ENCODE measurements at places on chromosomes 7 and 10.

- no peak for DNase-seq
These were observed 377.6 kb upstream of the MYO3A start for GRCh38 chr10:25556457-25556856.

DNA sequence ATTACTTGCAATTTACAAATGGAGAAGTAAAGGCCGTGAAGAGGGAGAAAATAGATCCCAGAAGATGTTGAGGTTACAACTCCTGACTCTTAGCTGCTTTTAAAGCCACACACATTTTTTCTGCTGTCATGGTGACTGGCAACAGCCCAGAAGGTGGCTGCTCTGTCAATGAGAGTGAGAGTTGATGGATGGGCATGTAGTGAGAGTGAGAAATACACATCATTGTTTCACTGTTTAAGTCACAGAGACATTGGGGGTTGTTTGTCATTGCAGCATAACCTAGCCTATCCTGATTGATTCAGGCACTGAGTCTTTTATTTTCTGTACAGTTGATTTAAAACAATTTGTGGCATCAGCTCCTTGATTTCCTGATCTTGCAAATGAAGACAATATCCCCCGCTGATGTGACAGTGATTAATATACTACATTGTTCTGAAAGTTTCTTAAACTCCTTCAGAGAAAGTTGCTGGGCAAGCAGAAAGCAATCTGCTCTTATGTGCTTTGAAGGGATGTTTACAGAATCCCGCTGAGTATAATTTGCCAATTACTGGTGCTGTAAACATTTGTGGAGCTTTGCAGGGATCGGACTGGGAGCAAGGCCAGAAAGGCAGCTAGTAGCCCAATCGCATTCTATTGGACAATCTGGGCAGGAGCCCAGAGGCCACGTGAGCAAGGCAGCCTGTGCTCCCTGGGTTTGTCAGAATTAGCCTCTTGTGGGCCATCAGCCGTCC, 229.6 kb downstream of the PRPF18 start:
- peak; percentile 74 for DNase-seq

GRCh38 chr7:110253093-110253492, 837.8 kb upstream of the LRRN3 start:
- no peak for DNase-seq

DNA sequence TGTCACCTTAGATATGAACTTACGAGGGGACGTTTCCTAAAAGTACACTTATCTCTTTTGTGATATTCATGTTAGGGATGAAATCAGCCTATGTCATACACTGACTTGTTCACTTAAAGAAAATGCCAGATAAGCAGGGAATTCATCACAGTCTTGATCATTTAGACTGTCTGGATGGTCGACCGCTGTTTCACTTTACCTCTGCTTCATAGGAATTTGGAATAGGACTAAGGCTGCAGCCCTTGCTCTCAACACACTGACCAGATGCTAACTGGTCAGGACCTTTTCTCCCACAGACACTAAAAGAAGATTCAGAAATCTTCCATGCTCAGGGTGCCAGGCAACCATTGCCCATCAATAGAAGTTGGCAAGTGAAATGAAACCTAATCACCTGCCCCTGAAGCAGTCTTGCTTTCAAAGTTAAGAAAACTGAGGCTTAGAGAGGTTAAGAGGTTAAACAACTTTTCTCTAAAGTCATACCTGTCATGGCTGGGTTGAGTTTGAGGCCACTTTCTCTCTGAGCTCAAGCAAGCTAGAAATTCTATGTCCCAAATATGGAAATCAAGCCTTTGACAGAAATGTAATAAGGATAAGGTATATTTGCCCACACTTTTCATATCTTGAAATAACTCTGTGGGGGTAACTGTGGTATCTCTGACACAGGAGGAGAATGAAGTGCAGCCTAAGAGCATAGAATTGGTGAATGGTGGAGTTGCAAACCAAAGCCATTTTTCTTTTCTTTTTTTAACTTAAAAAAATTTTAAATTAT, 77.1 kb downstream of the MAP3K8 start:
- DNase-seq, result no peak

GRCh38 chr7:27221201-27221797, 21.3 kb upstream of the EVX1 start:
- no peak for DNase-seq

GRCh38 chr10:29865700-29866355, 193.6 kb downstream of the JCAD start:
- no peak for DNase-seq

DNA sequence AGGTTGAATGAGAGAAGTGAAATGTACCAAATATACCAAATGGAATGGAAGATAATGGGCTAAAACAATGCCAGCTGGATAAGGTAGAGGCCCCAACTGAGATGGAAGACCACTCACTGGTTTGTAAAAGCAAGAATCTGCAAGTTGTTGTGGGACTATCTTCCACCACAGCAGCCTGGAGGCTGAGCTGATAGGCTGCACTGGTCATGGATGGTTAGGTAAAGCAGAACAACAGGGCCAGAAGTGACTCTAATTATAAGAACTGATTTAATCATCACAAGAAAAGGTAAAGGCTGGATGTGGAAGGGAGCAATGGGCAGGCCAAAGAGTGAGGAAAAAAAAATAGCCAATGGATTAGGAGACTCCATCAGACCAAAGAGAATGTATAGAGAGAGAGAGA, 11.8 kb downstream of the TFEC start:
- DNase-seq, result no peak

DNA sequence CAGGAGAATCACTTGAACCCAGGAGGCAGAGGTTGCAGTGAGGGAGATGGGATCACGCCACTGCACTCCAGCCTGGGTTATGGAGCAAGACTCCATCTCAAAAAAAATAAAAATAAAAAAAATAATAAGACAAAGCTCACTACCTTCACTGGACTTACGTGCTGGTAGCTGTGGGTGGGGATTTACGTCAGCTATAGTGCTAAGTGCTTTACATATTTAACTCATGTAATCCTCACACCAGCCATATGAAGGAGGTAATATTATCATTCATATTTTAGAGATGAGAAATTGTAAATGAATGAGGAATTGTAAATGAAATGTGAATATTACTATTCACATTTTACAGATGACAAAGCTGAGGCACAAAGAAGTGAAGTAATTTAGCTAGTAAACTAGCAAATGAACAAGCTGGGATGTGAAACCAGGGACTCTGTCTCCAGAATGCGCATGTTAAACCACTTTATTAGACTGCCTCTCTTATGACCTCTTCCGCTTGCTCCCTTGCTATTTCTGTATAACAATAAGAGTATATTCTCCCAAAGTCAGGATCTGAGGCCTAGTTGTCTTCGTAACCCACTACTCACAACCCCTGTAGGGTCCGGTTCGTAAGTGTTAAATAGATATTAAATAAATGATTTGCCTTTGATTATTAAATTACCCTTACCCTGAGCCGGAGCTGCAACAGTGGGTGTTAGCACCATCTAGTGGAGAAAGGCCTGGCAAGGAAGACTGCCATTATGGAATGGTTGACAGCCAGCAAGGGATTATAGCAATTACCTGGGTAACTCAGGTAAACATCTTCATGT, 70.2 kb downstream of the HTR7 start:
- DNase-seq, result peak; percentile 28
